ENCODE measurements at places on chromosomes 3 and 15.

- DNase-seq, result no peak
These were observed 505.4 kb downstream of the ZIC1 start for GRCh38 chr3:147914532-147914931.

DNA sequence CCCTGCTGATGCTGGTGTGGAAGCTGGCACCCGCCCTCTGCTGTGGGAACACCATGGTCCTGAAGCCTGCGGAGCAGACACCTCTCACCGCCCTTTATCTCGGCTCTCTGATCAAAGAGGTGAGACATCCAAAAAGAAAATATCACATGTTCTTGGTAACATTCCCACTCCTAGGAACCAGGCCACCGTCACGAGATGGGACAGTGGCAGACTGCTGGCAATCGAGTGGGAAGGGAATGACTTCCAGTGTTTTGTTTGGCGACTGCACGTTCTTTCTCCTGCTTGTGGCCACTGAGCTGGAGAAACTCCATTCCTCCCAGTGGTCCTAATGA is 14.3 kb downstream of the ALDH1A3 start:
- DNase-seq, result no peak

DNA sequence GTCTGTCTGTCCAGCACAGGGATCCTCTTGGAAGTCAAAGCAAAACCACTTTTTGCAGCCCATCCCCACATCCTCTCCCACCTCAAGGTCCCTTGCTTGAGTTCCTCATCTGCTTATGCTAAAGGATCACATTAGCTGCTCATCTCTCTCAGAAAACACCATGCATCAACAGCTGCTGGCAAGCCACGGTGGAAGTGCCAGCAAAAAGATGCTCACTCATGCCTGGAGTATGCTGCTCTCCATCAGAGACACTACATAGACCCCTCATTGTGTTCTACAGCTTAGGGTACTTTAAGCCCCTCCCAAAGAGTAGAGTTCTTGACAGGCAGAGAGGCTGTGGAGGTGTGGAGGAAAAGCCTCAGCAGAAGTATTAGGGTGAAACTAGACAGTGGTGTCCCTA is 94.6 kb upstream of the COL8A1 start:
- DNase-seq, result no peak

GRCh38 chr3:160314995-160315394 is 84.0 kb downstream of the IFT80 start:
- DNase-seq, result no peak

DNA sequence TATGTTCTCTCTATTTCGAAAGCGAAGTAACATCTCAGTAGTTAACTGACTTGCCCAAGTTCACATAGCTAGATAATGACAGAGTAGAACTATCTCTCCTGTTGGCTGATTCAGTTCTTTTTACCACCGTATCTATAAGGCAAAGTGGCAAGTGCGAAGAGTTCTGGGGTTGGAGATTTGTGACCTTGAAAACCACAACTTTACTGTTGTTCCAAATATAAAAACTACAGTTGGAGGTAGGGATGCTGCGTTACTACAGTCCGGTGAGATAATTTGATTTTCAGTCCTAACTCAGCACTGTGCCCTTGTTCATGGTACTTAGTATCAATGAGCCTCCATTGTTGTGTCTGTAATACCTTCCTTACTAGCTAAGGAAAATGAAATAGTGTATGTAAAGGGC is 71.2 kb upstream of the GOLGA8B start:
- no peak for DNase-seq

- DNase-seq, result no peak
These were observed 97.7 kb upstream of the TBC1D5 start for GRCh38 chr3:17840126-17840525.
